ENCODE measurements at places on chromosomes 13 and 19.

DNA sequence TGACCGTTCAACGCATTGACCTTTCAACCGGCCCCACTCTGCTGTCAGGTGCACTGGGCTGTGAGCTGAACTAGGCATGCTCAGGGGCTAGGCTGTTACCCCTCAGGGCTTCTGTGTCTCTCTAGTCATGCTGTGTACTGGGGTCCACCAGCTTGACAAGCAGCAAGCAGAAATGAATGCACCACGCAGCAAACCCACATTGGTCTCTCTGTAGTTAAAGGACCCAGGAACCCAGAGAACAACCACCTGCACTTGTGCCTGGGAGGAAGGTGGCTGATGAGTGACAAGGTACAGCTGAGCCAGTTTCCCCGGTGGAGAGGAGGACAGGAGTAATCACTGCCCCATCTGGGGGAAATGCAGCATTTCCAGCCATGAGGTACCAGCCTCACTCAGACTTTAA lies 159.9 kb downstream of the USP12 start:
- DNase-seq = no peak

DNA sequence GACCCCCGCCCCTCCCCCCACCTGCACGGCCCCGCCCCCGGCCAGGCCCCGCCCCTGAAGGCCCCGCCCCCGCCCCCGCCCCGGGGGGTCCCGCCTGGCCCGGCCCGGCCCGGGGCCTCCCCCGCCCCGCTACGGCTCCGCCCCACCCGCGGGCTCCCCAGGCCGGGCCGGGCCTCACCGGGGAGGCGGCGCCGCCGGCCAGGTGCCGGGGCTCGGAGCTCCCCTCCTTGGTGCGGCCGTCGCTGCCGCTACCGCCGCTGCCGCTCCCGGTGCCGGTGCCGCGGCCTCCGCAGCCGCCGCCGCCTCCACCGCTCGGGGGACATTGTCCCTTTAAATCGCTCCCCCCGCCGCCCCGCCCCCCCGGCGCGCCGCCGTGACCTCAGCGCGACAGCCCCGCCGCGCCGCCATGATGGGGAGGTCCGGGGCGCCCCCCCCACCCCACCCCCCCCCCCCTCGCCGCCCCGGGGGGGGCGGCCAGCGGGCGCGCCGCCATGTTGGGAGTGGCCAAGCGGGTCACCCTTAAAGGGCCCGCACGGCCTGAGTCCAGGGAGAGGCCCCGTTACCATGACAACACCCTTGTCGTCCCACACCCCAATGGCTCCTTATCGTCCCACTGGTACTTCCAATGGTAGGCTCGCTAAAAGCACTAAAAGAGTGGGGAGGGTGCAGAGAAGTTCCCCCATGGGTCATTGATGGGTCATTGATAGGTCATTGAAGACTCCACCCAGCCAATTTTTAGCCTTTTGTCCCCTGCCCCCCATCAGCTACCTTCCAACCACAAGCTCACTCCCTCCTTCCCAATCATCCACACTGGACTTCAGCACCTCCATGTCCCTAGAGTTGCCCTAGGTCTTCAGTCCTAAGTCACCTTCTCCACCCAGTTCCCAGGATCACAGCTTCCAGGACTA lies at the start of gene WIZ:
WIZ (minus strand) TSS at position 337 of the 908 bp plus-strand sequence. CDS start 1,649 bp downstream, outside the sequence.
- peak; percentile 67 for DNase-seq

GRCh38 chr19:14053500-14053899 lies 8.4 kb downstream of the PALM3 start:
- no peak for DNase-seq

GRCh38 chr13:50891206-50891605 lies 18.4 kb upstream of the RNASEH2B start:
- no peak for DNase-seq

GRCh38 chr19:39131255-39131755 lies 5.7 kb downstream of the PAK4 start:
- no peak for DNase-seq

- DNase-seq = no peak
Observed at GRCh38 chr13:30991184-30991583, 58.7 kb downstream of the TEX26 start.

DNA sequence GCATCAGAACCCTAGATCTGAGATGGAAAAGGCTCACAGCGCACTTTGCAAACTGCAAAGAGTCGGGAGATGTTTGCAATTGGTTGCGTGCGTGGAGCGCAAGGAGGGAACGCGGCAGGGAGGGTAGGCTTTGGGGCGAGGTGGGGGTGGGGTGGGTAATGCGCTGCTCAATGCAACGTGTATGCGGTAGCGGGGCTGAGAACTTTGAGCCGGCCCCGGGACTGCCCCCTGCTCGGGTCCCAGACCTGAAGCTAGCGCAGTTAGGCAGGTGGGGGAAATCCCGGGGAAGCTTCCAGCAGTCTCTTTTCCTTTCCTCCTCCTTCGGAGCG lies 971 bp downstream of the FOSB start:
- no peak for DNase-seq

DNA sequence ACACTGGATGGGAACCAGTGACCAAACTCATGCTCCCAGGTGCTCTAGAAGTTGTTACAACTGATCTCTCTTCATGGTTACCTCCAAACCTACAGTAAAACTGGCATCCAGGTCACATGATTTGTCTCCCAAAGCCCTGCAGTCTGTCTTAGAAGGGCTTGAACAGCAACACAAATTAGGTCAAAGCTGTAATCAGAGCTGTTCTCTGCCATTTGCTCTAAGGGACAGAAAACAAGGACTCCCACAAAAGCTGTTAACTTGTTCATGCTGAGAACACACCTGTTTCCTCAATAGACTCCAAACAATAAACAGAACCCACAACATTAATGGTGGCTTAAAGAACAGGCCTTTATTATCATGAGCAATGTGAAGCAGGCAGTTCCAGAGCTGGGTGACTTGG lies 8.0 kb downstream of the ZNF671 start:
- DNase-seq = no peak

- no peak for DNase-seq
Observed at GRCh38 chr19:29886586-29886985, 55.5 kb upstream of the URI1 start.

- DNase-seq = no peak
Observed at GRCh38 chr19:44889830-44890365, 1.2 kb upstream of the TOMM40 start.

DNA sequence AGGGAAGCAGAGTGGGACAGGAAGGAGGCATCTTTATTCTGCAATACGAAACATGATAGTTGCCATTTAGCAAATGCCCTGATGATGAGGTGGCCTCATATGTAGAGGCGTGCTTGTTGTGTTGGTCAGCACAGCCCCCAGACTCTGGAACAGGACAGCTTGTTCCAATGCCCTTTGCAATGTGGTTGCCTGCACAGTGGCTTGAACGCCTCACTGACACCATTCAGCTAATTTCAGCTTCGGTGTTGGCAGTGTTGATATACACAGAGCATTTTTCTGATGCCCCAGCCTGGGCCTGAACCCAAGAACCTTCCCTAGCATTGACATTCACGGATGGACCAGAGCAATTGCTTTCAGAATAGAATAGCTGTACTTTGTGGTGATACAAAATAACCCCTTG lies 133.3 kb downstream of the HS6ST3 start:
- DNase-seq = no peak

DNA sequence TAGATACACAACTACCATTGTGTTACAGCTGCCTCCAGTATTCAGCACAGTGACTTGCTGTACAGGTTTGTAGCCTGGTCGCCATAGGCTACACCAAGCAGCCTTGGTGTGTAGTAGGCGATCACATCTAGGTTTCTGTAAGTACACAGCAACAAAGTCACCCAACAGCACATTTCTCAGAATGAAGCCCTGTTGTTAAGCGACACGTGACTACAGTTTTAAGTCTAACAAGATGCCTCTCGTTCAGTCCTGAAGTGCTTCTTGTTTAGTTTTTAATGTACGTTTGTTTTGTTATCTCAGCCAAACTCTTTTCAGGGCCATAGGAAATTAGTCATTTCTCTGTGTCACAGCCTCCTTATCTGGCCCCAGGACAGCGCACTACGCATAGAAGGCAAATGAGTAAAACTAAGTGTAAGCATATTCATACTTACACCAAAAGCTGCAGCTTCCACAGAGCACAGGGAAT lies 50.0 kb upstream of the GPR183 start:
- DNase-seq = no peak

DNA sequence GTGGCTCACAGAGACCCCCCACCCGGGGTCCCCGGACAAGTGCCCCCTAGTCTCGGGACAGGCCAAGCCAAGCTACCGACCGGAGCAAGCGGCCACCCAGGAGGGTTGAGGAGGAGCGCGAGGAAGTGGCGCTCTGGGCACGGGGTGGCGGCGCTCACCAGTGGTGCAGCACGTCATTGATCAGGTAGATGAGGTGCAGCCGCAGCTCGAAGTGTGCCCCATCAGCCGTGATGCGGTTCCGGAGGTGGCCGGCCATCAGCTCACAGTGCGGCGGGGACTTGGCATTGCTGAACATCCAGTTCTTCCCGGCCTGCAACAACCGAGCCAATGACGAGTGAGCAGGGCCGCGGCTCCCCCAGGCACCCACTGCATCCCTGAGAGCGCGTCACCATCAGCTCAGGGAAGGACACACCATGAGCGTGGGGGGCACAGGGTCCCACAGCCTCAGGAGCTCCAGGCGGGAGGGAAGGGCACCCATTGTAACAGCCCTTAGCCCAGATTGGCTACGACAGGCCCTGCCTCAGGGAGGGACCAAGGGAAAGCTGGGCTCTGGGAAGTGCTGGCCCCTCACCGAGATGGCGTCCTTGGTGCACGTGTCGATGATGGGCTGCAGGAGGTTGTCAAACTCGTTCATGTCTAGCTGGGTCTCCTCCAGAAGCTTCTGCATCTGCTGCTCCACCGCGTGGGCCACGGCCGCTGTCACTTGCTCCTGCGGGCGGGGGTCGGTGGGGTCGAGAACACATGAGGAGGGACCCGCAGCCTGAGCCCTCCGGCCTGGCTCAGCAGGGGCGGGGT lies 9.6 kb downstream of the CHERP start:
- DNase-seq = no peak

DNA sequence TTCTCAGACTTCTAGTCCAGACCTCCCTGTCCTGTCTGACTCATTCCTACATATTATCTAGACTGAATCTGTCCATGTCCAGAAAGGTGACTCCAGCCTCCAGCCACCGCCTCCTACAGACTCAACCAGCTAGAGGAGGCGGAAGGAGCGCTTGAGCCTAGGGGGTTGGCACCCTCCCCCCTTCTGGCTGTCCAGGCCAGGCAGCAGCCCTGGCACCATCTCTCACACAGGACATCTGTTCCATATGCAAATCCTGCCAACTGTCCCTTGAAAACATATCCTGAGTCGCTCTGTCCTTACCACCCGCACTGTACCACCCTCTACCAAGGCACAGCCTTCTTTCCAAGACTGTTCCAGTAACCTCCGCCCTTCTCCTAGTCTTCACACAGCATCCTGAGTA lies 150.7 kb upstream of the WASF3 start:
- no peak for DNase-seq

GRCh38 chr13:25674371-25674770 lies 302.6 kb downstream of the ATP8A2 start:
- DNase-seq = no peak

DNA sequence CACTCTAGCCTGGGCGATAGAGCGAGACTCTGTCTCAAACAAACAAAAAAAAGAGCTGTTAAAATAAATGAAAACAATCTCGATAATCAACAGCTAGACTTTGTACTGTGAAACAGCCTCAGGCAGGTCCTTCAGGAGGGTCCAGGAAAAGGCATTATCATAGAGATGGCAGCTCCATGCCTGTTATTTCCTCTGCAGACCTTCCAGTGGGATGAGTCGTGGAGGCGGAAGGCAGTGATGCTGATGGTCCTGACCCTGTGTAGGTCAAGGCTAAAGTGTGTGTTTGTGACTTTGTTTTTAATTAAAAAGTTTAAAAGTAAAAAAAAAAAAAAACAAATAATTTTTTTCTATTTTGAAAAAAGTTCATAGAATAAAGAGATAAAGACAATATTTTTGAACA lies 117.4 kb downstream of the TNFRSF19 start:
- no peak for DNase-seq

DNA sequence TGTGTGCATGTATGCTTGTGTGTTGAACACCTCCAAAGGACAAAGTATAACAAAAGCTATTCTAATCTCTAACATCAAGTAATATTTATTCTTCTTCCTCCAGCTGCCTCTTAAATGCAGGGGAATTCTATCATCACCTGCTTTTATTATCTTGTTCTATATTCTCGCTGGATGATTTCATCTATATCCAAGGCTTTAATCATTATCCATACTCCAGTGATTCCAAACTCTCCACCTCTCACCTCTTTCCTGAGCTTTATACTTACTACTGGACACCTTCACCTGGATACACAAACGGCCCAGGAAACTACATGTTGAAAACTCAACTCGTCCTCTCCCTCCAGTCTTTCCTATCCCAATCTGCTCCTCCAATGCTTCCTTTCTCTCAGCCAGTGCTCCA lies 418.6 kb downstream of the KLF5 start:
- no peak for DNase-seq

GRCh38 chr13:99796175-99796819 lies 175.3 kb downstream of the ZIC5 start:
- no peak for DNase-seq

DNA sequence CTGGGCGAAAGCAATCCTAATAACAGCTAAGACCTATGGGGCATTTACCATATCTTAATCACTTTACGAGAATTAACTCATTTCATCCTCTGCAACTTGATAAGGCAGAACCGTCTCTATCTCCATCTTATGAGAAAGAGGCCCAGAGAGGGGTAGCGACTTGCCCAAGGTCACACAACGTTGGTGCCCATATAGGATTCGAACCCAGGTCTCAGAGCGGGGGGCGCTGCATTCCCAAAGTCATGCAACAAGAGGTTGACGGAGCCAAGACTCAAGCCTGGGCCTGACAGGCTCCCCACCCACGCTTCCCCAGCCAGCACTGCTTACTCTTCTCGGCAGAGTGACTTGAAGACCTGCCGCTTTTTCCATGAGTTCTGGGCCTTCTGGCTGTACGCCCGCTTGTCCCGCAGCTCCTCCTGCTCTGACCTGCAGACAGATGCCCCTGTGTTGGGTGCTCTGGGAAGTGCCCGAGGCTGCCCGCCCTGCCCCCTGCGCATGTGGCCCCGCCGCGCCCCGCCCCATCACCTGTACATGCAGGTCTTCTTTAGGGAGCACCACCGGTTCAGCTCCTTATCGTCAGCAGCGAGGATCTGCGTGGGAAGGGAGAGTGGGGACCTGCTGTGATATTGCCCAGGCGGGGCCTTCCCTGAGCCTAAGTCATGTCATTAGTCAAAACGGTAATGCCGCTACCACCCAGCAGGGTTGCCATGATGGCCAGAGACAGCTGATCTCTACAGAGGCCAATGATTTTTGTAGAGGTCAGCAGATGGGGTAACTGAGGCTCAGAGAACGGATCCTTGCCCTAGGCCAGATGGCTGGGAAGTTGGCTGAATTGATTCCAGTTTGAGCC lies 10.8 kb downstream of the KRI1 start:
- DNase-seq = no peak

- DNase-seq = no peak
Observed at GRCh38 chr13:112448621-112449544, 72.7 kb downstream of the SPACA7 start.

Data from stimulated activated CD8-positive, alpha-beta memory T cell treated with anti-CD3 and anti-CD28 coated beads, Interleukin-7, amount 100 ng/mL, for 1 hour (primary cell).